ENCODE measurements at places on chromosomes 3 and 15.

DNA sequence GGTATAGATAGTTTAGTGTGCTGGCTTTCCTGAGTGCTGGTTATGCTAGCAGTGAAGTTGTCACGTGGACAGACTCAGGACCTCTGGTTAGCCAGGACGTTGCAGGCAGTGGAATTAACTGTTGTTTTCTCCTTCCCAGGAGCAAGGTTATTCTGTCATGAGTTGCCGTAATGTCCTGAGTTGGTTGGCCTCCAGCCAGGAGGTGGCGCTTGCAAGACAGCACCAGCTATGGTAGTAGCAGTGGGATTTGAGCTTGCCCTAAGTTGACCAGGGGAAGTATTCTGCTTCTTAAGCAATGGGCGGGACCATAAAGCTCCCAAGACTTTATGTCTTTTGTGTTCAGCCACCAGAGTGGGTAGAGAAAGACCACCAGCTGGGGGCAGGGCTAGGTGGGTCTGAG, 240.7 kb upstream of the DNAJC19 start:
- DNase-seq, result no peak

GRCh38 chr3:102346897-102347296, 87.9 kb upstream of the ZPLD1 start:
- DNase-seq, result no peak

- DNase-seq, result no peak
Measured at GRCh38 chr3:20537234-20537633, 351.2 kb upstream of the SGO1 start.

DNA sequence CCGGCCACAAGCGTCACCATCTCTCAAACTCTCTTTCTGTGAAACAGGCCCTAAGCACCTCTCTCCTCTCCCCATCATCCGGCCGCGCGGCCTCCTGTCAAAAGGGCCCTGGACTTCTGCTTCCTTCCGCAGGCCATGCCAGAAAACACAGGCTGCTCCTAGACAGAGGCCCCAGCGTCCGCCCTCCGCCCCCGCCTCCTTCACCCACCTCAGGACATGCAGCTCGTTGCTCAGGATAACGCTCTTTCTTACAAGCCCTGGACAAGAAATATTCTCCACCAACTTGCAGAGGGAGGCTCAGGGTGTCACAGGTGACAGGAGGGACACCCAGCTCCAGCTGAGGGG, 212.0 kb downstream of the XXYLT1 start:
- peak; percentile 2 for DNase-seq

- no peak for DNase-seq
Measured at GRCh38 chr3:74009961-74010844, 385.5 kb upstream of the PDZRN3 start.

DNA sequence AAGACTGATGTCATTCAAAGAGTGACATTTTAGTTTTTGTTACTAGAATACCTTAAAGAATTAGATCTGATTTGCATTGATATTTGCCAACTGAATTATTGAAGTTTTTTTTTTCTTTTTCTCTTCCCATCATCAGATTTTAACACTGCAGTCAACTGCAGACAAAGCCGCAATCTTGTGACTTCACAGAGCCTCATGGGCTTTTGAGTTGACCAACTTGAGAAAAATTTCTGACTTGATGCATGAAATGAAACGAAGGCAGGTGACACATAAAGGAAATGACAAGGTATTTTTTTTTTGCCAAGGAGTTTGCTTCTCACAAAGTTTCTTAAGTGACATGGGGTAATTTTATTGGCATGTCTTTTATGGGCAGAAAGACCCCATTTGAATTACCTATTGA, 383.7 kb downstream of the GAP43 start:
- DNase-seq, result no peak

DNA sequence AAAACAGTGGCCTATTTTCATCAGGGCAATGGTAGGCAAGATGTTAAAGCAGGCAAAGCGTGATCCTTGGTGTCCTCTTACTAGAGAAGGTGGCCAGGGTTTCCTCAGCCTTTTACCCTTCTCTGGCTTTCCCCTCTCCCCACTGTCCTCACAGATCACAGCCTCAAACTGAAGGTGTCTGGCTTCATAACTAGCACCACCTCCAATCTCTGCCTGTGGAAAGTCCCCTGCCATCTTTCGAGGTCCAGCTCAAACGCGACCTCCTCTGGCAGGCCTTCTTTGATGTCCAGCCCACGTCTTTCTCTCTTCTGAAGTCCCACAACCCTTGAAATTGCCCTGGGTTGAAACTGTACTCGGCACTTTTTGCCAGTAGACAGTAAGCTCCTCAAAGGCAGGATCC, 35.9 kb downstream of the CYP19A1 start:
- no peak for DNase-seq
